ENCODE measurements at places on chromosomes 2 and 18.

DNA sequence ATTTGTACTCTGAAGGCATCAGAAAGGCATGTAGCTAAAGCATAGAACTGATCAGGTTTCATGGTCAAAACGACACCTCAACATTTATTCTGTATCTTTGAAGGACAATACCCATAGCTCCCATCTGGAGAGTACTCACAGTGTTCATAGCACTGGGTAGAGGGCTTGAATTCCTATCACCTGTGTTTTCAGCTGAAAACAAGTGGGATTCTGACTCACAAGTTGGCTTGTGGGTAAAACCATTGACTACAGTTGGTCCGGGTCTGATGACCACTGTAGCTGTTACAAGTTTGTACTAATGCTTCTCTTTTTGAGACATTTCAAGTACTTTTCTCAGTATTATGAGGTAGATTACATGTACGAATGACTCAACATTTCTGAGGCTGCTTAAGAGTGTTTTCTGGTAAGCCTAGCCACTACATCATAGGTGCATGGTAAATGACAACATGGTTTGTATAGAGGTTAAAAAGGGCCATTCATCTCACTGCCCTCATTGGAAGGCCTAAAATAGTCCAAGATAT is 68.6 kb upstream of the PELI1 start:
- no peak for DNase-seq

DNA sequence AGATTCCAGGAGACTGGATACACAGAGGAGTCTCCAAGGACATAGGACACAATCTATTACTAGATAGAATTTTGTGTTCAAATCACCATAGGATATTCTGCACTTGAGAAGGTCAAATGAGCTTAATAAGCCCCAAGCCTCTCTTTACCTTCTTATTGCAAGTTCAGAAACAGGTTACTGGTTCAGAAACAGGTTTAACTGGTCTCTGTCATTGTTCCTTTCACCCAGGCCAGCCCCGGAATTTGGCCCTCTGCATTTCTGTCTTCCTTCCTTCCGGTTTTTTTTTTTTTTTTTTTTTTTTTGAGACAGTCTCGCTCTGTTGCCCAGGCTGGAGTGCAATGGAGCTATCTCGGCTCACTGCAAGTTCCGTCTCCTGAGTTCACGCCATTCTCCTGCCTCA is 700.2 kb downstream of the EPHA4 start:
- no peak for DNase-seq

DNA sequence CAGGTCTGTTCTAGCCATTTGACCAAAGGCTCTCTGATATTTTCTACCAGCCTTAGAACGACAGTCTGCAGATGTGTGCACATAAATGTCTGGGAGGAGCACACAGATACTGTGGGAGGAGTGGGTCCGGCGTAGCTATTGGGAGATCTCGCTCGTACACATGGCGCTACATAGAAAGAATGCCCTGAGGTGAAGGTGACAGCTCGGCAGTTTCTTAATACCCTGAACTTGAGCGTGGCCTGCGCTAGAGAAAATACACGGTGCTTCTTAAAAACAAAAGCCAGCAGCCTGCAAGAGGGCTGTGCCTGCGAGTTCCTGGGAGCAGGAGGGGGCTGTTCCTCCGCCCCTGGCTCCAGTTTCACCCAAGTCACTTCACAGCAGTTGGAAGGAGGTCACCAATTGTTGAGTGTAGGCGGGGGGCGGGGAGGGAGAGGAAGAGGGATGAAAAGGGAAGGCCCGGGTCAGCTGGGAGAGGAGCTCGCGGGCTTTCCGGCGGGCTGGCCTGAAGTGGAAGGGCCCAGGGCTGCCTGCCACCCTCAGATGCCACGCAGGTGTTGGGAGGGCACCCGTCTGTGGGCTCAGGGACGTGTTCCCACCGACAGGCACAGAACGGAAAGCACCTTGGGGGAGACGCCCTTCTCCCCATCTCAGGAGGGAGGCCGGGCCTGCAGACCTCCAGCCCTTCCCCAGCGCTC is 124.7 kb upstream of the ZNF516 start:
- no peak for DNase-seq

- DNase-seq: no peak
Measured at GRCh38 chr2:53353135-53354114, 414.2 kb upstream of the CHAC2 start.

DNA sequence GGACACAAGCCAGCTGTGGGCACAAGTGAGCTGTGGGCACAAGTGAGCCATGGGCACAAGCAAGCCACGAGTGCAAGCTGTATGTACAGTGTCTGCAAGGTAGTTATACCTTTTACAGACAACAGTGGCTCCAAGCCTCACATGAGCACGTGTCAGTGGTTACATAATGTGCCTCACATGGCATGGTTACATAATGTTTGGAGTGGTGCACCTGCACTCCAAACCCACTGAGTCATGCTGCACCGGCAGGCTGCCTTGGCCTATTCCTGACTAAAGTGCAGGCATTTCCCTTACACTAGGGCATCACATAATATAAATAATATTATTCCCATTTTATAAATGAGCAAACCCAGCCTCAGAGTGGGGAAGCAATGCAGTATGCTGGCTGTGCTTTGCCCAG is 62.6 kb downstream of the MARCO start:
- DNase-seq: no peak

DNA sequence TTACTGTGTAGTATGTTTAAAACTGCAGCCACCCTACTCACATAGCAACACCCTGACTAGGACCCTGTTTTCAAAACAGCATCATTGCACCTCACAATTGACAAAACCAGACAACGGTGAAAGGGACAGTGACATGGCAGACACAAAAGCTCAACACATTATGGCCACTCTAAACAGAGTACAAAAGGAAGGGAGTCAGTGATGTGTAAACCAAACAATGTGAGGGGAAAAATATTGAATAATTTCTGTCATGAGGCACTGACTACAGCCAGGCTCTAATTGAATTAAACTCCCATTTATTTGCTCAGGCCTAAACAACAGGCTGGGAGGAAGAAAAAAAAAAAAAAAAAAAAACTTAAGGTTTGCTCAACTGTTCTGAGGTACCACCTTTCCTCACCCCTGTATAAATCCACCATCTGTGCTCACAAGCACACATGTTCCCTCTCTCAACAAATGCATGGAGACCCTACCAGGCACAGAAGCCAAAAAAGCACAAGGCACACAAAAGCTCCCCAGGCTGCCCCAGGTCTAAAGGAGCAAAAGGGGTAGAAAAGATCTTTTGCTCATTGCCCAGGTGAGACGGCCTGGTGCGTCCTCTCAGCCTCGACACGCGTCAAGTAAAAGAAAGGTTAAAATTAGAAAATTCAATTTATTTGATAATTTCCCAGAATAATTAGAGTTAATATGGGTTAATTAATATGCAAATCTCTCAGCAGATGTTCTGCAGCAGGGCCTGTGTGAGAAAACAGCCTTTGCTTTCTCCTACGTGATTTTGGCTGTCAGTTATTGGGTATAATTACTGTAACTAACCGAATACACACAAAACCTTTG is 80.9 kb downstream of the ZEB2 start:
- peak; percentile 87 for DNase-seq

DNA sequence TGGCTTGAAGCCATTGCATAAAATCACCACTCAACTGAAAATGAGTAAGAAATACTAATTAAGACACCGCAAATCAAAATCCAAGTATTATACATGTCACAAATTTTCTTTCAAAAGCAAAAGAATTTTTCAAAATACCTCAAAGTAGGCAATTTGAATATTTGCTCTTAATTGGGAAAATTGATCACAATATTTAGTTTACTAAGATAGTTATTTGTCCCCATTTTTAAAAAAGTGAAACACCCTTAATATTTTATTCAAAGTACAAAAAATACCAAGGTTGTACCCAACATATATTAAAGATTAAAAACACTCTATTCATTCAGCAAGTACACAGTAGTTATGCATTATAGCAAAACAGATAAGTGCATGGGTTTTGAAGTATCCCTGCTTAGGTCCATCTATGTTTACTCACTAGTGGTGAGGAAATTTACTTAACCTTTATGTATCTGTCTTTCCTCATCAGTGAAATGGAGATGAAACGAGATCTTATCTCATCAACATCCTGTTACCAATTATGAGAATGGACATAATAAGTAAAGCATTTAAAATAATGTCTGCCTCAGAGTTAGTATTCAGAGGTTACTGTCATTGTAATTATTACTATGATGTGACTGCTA is 35.1 kb downstream of the VPS54 start:
- no peak for DNase-seq

- DNase-seq: no peak
Measured at GRCh38 chr18:50581517-50581916, 21.6 kb downstream of the MAPK4 start.

DNA sequence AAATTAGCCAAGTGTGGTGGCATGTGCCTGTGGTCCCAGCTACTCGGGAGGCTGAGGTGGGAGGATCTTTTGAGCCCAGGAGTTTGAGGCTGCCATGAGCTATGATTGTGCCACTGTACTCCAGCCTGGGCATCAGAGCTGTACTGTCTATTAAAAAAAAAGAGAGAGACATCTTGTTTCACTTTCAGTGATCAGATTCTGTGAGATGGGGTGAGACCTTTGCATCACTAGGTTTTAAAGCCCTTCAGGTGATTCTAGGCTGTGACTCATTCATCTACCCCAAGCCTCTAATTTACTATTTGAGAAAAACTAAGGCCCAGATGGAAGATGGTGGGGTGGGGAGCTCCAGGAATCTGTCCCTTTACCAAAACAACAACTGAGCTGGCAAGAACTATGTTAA is 7.1 kb downstream of the C2orf92 start:
- DNase-seq: no peak

DNA sequence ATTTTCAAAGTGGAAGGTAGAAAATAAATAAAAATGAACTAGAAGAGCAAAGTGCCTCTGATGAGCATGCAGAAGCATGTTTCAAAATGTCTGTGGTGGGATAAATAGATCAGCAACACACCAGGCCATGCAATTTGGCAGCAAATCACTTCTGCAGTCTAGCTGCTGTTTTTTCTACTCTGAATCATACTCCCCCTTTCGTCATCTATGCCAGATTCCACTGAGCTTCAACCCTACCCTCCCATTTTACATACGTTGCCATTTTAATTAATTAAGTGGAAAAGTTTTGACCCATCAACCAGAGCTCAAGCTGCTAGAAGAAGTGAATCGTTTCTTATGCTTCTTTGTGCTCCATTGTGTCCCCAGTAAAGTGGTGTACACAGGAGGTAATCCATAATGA is 79.3 kb downstream of the NRXN1 start:
- DNase-seq: no peak

GRCh38 chr2:72745679-72746368 is 80.0 kb downstream of the EXOC6B start:
- DNase-seq: peak; percentile 39

- DNase-seq: no peak
Measured at GRCh38 chr2:160756481-160756880, 262.9 kb upstream of the RBMS1 start.

DNA sequence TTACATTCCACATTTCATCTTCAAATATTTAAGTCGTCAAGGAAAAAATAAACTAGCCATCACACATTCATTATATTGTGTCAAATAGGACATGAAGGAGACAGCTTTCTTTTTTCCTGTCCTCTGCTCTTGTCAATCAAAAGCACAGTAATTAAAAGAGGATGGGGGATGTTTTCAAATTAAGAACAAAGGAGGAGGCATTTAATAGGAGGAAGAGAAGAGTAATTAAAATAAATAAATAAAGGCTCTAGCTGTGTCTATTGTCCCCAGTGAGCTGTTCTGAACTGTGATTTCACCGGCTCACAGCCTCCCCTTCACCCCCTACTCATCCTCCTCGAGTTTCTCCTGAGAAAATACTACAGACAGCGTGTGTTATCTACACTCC is 1377.1 kb upstream of the PIK3C3 start:
- no peak for DNase-seq

DNA sequence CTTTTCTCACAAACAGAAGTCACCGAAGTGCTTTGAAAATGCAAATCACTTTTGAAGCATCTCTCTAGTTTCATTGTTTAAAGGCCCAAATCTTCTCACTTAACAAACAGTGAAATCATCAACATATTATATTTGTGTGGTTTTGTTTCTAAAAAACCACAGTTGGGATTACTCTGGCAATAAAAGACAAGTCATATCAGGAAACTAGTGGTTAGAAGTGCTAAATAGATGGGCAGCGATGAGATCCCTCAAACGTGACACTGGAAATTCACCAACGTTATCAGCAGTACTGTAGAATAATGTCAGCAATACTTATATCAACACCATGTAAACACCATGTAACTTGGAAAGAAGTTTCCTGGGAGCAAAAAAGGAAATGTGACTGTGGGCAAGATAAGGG is 893.5 kb downstream of the SUCLG1 start:
- DNase-seq: no peak

DNA sequence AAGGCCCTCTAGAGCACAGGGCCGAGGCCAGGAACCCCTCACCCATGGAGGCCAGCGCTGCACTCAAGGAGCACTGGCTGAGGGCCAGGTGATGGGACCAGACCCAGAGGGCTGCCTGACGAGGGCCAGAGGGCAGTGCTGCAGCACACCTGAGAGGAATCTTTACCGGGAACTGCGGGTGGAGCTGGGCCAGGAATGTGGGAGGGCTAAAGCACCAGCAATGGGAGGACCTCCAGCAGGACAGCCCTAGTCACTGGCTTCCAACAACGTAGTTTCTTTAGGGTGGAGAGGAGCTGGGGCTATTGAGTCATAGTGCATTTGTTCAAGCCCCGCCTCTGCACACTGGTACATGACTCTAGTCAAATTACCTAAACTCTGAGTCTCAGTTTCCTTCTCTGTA is 143.4 kb downstream of the TMEM17 start:
- no peak for DNase-seq

GRCh38 chr18:54880395-54881105 is 52.3 kb downstream of the RAB27B start:
- no peak for DNase-seq

GRCh38 chr2:156470975-156471583 is 34.9 kb downstream of the GPD2 start:
- DNase-seq: no peak

- no peak for DNase-seq
Measured at GRCh38 chr18:22613788-22614187, 196.1 kb upstream of the CTAGE1 start.

- no peak for DNase-seq
Measured at GRCh38 chr2:220491670-220492069, 864.2 kb downstream of the SLC4A3 start.

DNA sequence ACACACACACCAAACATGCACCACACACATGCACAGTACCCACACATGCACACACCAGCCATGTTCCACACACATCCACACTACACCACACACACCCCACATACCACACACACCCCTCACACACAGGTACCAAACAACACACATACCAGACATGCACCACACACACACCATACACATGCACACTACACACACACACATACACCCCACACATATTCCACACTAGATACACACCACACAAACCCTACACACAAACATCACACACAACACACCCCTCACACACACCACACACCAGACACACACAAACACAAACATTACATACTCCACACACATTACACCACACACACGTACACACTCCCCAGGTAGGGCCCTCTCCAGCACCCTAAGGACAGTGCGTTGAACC is 51.2 kb downstream of the TRABD2A start:
- no peak for DNase-seq

GRCh38 chr2:70115646-70116442 is 28.6 kb downstream of the PCBP1 start:
- no peak for DNase-seq

Measured in NCI-H2171 (cell line).